ENCODE measurements at places on chromosomes 12 and 14.
A peak's percentile ranks its signal among the peaks of the same experiment; 100 is the strongest.

DNA sequence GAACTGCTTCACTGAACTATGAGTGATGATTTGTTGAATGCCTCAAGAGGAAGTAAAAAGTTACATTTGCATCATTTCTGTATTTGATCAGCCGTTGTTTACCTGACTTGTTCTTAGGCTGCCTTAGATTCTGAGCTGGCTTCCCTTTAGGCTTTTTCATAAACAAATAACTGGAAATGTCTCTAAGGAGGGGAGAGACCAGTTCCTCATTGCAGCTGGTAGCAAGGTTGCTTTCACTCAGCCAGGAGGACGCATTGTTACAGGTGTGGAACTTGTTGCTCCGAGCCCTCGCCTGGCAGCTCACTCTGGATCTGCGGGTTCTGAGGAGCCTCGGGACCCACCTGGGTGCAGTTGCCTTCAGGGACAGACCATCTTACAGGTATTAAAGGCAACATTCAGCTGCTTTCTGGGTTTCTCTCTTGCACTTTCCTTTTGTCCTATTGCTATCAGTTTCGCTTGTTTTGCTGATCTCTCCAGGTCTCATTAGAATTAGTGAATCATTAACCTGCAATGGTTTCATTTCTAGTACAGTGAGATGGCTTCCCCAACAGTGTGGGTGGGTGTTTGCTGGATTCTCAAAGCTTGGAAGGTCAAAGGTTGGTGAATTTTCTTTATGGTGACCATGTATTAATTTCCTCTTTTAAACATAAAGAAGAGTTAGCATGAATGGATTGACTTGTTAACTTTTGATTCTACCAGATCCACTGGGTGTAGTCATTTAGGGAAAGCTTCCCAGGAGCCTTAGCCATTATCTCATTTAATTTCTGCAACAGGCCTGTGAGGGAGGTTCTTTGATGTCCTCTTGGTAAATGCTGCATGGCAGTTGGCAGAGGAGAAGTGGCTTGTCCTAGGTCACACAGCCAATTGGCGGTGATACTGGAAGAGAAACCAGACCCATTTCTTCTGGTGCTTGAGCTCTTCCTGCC, at the start of gene PLEKHG7:
PLEKHG7 (plus strand) TSS at position 236 of the 926 bp plus-strand sequence. CDS start 3,643 bp downstream, outside the sequence.
- DNase-seq, result no peak

DNA sequence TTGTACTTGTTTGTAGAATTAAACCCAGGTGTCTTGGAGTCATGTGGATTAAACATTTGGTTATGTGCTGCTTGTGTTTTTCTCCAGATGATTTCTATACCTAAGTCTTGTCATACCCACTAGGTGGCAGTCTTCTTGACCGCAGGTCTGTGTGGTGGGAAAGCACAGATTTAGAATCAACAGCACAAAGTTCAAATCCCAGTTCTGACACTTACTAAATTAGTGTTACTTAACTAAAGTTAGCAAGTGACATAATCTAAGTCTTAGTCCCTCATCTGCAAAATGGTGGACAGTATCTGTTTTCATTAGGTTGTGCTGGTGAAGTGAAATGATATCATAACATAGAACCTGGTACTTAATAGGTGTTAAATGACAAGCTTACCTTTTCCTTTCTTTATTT, 151.0 kb upstream of the ARHGAP5 start:
- peak; percentile 16 for DNase-seq

DNA sequence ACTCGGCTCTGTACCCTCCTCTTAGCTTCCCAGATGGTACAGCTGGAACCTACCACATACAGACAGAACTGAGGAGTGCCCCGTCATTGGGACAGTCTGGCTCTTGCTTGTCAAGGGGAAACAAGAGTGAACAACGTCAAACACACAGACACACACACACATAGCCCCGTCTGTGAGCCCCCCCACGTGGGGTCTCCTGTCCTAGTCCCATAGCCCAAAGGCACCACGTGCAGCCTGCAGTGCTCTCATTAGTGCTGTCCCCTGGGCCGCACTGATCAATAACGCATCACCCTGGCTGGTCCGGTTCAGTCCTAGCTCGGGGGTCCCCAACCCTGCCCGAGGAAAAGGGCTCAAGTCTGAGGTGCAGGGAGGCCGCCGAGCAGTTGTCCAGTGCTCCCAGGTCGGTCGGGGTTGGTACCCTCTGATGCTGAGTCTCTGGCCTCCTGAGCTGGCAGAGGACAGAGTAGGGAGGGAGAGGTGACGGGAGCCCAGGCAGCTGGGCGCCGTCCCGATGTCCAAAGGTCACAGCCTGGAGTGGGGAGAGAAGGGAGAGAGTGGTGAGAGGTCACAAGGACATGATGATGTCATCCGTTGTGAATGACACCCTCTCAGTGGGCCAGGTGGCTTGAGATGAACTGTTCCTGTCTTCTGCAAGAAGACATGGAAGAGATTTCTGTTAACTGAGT, 105.4 kb upstream of the NOS1 start:
- DNase-seq, result no peak

GRCh38 chr12:8491646-8492530, 21.4 kb upstream of the CLEC4D start:
- no peak for DNase-seq

DNA sequence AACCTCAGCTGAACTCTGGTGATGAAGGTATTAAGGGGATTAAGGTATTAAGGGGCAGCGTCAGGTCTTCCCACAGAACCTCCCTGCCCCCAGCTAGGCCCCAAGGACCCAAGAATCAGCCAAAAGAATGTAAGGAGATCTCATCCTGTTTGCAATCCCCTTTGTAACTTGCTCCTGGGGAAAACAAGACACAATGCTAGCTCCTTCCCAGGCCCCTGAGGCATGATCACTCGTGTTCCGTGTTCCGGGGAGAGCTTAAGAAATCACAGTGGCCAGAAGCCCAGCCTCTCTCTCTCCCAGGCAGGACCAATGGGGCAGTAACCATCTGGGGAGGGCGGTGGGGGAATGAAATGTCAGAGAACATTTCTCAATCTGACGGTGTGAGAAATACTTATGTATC, 33.2 kb downstream of the PIGH start:
- DNase-seq, result no peak

DNA sequence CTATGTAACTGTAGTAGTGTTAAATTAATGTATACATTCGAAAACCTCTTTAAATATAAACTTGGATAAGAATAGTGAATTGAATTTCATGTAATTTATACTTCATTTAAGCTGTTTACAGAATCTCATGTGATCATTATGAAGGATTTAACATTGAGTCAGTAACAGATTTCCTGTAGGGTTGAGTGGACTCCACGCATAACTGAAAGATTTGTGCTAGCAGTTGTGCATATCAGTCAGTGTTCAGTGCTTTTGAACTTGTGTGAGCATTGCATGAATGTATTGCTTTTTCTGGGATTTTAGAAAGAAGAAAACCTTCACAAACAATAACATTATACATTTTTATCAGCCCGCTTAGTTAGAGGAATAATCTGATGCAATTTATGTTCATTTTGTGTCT, 1435.3 kb downstream of the LRFN5 start:
- no peak for DNase-seq

GRCh38 chr14:26113911-26114640, 483.8 kb downstream of the NOVA1 start:
- no peak for DNase-seq

DNA sequence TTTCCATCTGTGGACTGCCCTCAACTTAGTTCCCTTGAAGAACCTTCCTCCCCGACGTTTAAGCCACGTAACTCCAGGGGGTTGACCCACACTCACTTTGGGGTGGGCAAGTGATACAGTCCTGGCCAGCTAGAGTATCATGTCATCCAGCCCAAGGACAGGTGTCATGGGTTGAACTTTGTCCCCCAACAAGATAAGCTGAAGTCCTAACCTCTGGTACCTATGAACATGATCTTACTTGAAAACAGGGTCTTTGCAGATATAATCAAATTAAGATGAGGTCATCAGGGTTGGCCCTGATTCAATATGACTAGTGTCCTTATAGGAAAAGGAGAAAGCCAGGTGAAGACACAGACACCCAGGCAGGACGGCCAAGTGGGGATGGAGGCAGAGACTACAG, 68.6 kb downstream of the ITPK1 start:
- DNase-seq, result no peak

DNA sequence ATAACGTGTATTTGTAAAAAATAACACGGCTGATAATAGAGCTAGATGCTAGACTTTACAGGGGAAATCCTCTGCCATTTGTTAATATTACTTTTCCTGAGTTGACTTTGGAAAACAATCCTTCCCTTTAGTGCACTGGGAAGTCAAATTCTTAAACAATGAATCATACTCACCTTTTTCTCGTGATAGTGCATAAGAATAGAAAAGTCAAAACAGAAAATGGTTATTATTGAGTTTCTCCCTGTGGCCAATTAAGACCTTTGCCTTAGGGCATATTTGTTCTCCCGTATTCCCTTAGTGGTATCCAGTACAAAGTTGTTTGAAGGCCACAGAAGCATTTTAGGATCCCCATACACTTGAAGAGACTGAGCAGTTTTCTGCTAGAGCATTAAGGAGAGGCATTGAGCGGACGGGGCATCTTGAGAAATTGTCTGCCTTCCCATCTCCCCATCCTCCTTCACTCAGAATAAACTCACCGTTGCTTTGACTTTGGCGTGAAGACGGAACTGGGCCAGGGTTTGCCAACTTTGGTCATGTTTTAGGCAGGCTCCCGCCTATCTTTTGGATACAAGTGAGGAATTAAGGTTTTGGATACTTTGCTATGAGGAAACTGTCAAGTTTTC, 171.3 kb downstream of the TMTC2 start:
- no peak for DNase-seq

DNA sequence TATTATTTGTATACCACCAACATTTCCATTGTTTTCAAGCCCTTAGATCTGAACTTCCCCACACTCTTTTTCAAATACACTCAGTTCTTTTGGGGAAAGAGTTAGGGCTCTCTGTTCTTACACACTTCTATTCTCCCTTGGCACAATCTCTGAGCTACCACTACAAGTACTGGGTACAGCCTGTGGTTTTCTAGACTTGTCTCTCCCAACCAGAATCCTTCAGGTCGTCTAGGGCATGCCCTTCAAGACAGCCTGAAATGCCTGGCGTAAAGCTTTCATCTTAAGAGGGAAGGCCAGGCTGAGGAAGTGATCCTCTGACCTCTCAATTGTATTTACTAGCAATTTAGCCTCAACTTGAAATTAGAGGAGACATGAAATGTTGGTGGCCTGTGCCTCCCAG, 1442.0 kb downstream of the AACS start:
- DNase-seq, result no peak

DNA sequence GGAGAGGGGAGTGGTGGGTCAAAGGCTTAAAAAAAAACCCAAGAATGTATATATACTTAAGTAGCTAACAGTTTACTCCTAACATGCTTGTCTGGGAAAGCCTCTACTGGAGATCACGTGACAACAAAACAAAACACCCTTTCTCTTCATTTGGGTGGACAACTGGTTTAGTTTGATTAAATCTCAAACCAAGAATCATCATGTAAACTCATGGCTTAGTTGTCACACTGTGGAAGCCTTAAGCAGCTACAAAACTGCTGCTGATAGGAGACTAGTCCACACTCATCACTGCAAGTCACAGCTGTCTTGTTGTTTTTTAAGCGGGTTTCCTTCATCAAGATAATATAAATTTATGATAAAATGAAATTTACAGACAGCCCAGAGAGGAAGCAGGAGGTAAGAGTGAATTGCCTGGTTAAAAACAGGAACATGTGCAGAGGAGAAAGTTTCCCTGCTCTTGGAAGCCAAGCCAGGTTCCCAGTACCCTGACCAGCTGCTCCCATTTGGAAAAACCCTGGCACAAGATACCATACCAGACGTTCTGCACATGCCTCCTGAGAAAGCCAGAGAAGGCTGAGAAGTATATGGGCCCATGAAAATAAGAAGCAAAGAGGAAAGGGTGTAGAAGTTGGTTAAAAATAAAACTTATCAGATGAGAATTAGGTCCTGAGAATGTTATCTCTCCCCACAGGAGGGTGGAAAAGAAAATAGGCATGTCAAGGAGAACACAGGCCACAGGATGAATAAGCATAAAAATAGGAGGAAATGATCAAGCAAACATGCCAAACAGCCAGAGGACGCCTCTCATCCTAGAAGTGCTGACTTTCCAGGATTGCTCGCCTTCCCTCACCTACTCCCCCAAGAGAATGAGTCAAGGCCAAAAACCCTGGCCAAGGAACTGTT, 34.0 kb downstream of the EGLN3 start:
- no peak for DNase-seq

- no peak for DNase-seq
These were observed 368.8 kb downstream of the ALG10 start for GRCh38 chr12:34390846-34391700.

GRCh38 chr14:71339650-71340415, 432.6 kb downstream of the PCNX1 start:
- DNase-seq, result no peak

DNA sequence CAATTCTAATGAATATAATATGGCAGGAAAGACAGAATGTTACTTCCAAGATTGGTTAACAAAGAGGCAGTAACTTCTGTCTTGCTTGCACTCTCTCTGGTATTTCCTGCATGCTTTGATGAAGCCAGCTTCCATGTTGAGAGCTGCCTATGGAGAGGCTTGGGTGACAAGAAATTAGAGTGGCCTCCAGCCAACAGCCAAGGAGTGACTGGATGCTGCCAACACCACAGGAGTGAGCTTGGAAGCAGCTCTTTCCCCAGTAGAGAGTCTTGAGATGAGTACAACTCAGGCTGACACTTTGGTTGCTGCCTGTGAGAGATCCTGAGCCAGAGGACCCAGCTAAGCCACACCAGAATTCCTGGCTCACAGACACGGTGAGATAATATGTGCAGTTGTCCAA, 183.1 kb downstream of the RMST start:
- DNase-seq, result no peak

DNA sequence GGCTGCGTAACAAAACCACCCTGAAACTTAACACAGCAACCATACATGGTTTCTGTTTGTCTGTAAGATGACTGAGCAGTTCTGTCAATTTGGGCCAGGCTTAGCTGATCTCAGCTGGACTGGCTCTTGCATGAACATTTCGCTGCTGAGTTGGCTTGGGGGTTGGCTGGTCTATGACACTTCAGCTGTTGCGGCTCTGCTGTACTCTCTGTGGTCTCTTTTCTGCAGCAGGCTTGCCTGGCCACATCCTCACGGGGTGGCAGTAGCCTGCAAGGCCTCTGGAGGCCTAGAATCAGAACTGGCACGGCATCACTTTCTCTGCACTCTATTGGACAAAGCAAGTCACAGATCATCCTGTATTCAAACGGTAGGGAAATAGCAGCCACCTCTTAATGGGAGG, 216.2 kb downstream of the BCL11B start:
- DNase-seq, result no peak

GRCh38 chr12:67512061-67512460, 136.5 kb upstream of the DYRK2 start:
- DNase-seq, result no peak

DNA sequence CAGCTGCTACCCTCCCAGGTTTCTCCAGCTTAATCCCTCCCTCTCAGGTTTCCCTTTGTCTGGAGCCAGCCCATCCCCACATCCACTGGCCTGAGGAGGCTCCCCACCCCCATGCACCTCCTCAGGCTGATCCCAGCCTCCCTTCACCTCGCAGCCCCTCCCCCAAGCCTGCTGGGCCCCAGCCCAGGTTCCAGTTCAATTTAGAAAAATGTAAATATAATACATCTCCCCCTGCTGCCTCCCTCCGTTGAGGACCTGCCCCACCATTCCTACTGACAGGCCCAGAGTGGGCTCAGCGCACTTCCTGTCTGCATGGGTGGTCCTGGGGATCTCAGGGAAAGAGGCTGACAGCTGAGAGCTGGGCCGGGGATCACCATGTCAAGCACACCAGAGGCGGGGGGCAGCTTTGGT, 155.8 kb downstream of the NTF3 start:
- DNase-seq, result no peak
